ENCODE measurements at places on chromosomes 16 and 17.

DNA sequence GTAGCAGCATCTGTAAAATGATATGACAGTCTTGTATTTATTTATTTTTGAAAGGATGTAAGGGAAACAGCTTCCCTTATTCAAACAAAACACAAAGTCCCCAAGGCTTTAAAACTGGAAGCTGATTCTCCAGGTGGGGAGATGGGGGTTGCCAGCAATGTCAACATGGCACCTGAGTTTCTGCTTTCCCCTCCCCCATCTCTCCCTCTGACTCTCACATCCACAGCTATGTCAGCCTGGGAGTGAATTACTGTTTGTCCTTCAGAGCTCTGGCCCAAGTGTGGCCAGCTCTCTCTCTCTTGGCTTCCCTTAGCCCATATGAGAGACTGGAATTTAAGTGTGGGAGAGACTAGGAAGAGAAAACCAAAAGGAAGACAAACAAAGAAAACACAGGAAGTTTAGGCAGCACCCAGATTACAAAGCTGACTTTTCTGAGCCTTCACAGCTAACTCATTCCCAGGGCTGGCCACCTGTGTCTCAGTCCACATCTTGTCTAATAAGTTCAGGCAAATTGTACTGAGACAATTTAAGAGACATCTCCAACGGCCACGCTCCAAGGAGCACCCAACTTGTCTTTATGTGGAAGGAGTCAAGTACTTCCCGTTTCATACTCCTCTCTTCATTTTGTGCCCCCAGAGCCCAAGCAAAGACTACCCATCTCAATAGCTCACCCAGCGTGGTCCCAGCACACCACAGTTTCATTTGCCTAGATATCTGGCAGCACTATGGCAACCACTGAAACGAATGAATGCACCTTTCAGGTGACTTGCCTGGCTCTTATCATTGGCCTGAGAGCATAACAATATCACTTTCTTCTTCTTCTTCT is 69.2 kb downstream of the SOX9 start:
- DNase-seq: no peak

DNA sequence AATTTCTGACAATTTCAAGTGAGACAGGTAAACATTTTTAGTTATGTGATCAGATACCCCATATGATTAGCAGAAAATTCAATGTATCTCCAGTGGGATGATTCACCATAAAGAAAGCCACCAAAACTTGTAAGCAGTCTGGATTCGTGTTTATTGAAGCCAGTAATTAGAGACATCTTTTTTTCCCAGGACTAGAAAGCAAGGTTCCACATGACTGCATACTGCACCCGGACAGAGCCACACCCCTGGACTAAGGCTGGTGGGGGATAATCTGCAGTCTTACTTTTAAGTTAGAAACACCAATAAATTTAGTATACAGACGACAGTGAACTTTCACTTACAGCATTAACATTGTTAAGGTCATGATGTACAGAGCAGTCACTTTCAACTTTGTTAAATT is 24.2 kb upstream of the CMTM4 start:
- DNase-seq: no peak

- no peak for DNase-seq
Measured at GRCh38 chr17:49932138-49932723, 36.8 kb upstream of the DLX4 start.

DNA sequence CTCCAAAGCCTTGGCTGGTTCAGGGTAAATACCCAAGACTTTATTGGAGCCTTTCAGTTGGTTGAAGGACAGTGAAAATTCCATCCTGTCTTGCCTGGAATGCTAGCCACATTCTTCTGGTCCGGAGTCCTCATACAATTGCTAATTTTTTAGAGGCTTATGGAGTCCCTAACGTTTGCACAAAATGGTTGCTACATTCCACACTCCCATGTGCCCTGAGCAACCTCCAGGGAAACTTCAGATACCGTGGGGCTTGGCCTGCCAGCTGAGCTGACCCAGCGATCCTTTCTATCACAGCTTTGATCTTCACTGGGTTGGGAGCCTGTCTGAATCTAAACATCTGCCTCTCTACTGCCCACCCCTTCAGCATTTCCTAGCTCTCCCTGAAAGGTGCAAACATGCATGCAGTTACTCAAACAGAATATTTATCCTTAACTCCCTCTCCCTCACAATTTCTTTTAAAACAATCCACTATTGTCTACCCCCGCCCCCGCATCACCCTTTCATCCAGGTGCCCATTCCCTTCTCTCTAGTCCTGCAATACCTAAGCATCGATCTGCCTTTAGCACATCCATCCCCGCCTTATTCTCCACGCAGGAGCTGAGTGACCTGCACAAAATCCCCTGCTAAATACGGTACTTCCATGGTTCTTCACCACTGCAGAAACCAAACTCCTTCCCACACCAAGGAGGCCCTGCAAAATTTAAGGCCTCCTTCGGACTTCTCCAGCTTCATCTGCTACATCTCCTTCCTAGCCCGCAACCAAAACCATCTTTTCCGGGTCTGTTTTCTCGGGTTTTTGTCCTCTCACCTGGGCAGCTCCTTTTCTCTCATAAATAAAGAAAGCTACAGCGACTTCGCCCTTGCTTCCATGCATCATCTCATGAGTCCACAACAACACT is 810 bp upstream of the GAN start:
- no peak for DNase-seq

- DNase-seq: no peak
Measured at GRCh38 chr16:7650431-7650830, 317.8 kb downstream of the RBFOX1 start.

DNA sequence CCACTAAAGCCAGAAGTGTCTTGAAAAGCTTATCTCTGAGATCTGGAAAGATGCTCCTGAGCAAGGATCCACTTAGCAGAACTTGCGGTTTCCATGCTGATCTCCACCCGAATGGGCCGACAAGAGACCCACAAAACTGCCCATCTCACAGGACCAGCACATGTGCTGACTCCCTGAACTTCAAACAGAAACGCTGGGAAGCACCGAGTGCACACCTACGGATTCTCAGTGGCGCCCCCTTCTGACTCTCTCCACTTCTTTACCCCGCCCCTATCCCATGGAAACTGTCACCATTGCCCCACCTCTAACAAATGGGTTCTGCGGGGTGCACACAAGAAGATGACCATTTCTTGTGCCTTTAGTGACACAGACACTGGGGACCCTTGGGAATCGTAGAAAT is 21.4 kb downstream of the CDRT4 start:
- DNase-seq: no peak

- DNase-seq: no peak
Measured at GRCh38 chr17:30599428-30600059, 122.3 kb downstream of the GOSR1 start.

- no peak for DNase-seq
Measured at GRCh38 chr17:62755141-62755851, 52.8 kb downstream of the MARCHF10 start.

DNA sequence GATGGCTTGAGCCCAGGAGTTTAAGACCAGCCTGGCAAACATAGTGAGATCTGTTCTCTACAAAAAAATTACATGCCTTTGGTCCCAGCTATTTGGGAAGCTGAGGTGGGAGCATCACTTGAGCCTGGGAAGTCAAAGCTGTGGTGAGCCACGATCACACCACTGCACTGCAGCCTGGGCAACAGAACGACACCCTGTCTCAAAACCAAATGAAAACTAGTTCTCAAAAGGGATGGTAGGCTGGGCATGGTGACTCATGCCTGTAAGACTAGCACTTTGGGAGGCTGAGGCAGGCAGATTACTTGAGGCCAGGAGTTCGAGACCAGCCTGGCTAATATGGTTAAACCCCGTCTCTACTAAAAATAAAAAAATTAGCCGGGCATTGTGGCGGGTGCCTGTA is 31.1 kb downstream of the PPM1D start:
- no peak for DNase-seq

- no peak for DNase-seq
Measured at GRCh38 chr16:6317934-6318333, 1014.7 kb upstream of the RBFOX1 start.

DNA sequence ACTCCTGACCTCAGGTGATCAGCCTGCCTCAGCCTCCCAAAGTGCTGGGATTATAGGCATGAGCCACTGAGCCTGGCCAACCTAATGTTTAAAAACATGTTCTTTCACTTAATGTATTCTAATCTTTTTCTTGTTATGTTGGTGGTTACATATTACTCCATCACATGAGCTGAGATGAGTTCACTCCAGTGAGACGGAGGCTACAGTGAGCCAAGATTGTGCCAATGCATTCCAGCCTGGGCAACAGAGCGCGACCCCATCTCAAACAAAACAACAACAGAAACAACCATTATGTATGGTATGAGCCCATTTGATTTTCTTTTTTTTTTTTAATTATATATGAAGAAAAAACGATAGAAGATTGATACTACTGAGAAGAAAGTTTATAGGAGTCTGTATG is 39.6 kb downstream of the SLC39A11 start:
- DNase-seq: no peak

DNA sequence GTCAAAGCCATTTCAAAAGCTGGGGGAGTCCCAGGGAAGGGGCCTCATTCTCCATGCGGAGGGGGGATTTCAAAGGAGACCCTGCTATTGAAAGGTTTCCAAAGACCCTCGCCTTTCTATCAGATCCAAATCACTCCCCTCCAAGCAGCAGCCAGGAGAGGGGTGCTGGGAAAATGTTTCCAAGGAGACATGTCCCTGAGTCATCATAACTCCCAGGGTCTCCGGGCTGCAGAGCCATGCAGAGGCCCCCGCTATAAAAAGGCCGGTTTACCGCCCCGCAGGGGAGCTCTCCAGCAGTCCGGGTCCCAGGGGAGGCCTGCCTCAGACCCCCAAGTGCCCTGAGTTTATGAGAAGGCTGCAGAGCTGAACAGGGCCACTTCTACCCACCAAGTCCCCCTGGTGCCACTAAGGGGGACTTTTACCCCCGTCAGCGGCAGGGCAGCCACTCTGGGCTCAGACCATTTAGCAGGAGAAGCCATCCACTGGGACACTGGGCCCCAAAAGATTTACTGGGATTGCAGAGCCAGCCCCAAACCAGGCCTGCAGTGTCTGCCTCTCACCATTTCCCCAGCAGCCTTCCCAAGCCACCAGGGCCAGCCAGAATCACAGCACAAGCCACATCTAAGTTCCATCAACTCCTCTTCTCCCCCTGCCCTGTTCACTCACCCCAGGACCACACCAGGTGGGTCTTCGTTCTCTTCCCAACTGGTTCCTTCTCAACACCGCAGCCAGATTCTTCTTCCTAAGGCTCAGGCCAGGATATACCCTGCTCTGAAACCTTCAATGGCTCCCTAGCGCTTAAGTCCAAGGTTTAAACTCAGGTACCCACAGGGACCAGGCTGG is 234.4 kb downstream of the ZNF423 start:
- no peak for DNase-seq

GRCh38 chr17:81302324-81302723 is 7.2 kb upstream of the SLC38A10 start:
- no peak for DNase-seq

- DNase-seq: no peak
Measured at GRCh38 chr16:52209227-52209626, 337.7 kb downstream of the TOX3 start.

- DNase-seq: no peak
Measured at GRCh38 chr16:825341-826061, 25.0 kb upstream of the GNG13 start.

GRCh38 chr16:69438465-69438864 is 14.0 kb downstream of the CYB5B start:
- DNase-seq: no peak

DNA sequence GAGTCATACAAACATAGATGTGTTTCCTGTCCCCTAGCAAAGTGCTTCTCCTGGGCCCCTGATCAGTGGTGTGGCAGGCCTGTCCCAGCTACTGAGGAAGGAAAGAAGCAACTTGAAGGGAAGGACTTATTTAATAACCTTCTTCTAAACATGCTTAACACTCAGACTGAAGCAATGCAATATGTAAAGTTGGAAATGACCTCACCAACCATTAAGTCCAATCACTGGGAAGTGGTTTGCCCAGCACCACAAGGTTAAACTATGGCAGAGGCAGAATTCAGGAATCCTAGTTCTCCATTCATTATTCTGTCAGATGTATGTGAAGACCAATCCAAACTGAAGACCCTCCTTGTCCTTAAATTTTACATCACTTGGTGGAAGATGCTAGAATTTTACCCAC is 39.1 kb downstream of the CENPV start:
- DNase-seq: no peak

- DNase-seq: no peak
Measured at GRCh38 chr17:68391561-68392268, 65.6 kb downstream of the WIPI1 start.

GRCh38 chr17:3813171-3813570 is 12.2 kb upstream of the ITGAE start:
- DNase-seq: no peak

DNA sequence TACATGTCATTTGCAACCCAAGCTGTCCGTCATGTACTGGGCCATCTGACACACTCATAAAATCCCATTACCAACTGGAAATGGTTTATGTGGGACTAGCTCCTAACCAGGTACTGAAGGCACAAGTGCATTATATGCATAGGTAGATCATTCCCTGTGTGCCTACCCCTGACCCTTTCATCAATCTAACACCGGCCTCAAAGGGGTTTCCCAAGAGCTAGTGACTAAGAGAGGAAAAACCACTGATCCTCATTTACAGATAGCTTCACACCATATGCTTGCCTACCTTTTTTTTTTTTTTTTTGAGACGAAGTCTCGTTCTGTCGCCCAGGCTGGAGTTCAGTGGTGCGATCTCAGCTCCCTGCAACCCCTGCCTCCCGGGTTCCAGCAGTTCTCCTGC is 449.8 kb downstream of the SLC39A11 start:
- DNase-seq: no peak

DNA sequence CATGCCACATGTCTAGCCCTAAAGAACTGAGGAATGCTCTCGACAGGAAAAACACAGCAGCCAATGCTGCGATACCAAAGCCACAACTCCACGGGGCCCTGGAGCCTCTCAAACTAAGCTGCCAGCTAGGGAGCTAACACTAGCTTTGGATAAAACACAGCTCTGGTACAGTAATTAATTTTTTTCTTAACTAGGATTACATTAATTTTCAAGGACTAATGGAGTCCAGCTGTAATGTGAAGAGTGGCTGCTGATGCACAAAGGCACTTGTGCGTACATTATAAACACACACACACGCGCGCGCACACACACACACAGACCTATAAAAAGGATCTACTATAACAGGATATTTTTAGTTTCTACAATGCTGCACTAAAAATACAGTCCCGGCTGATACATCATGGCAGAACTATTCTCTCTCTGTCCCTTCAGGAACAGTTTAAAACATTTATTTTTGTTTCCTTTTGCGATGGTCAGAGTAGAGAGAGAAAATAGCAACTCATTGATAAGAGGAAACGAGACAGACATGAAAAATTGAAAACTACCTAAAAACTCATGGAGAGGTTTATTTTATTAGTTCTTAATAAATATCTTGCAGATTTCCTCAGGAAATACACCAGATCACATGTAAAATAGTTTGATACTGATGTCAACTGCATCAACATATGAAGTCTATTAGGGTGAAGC is 88.5 kb downstream of the SMG6 start:
- DNase-seq: no peak

- peak; percentile 59 for DNase-seq
Measured at GRCh38 chr16:68331879-68332410, 21.1 kb downstream of the PRMT7 start.

GRCh38 chr17:80212109-80212508 is 8.0 kb downstream of the SGSH start:
- no peak for DNase-seq
